ENCODE measurements at places on chromosomes 11 and 22.

GRCh38 chr11:10394229-10395101 is 60.6 kb upstream of the AMPD3 start:
- ATAC-seq = peak; percentile 35

DNA sequence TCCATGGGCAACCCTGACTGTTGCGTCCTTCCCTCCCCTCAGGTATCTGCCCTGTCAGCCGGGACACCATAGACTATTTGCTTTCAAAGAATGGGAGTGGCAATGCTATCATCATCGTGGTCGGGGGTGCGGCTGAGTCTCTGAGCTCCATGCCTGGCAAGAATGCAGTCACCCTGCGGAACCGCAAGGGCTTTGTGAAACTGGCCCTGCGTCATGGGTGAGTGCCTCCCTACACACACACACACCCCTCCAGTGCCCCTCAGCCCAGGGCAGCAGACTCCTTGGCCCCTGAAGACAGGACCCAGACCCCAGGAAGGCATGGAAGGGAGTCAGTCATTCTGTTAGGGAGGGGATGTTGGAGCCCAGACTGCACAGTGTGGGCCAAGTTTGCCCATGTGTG is 17.9 kb upstream of the UVRAG start:
- ATAC-seq = no peak

GRCh38 chr11:35916270-35916669 is 27.6 kb upstream of the LDLRAD3 start:
- no peak for ATAC-seq

GRCh38 chr22:41512421-41513194 is 31.7 kb downstream of the POLR3H start:
- ATAC-seq = peak; percentile 46

GRCh38 chr11:86288776-86289507 is 13.1 kb upstream of the HIKESHI start:
- ATAC-seq = no peak

DNA sequence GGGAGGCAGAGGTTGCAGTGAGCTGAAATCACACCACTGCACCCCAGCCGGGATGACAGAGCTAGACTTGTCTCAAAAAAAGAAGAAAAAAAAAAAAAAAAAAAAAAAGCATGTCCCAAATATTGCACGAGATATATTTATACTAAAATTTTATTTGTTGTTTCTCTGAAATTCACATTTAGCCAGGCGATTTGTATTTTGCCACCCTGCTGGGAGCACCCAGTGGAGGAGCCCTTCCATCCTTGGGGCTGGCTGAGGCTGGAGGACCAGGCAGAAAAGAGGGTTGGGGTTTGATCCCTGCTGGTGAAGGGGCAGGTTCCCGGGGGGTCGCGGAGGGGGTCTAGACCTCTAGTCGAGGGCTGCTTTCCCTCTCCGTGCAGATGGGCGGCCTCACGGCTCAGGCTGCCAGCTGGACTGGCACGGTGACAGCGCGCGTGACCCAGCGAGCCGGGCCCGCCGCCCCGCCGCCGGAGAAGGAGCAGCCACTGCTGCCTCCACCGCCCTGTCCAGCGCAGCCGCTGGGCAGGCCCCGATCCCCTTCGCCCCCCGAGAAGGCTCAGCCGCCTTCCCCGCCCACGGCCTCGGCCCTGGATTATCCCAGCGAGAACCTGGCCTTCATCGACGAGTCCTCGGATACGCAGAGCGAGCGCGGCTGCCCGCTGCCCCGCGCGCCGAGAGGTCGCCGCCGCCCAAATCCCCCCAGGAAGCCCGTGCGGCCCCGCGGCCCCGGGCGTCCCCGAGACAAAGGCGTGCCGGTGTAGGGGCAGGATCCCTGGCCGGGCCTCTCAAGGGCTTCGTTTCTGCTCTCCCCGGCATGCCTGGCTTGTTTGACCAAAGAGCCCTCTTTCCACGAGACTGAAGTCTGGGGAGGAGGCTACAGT is 952 bp upstream of the CATSPERZ start:
- peak; percentile 31 for ATAC-seq

DNA sequence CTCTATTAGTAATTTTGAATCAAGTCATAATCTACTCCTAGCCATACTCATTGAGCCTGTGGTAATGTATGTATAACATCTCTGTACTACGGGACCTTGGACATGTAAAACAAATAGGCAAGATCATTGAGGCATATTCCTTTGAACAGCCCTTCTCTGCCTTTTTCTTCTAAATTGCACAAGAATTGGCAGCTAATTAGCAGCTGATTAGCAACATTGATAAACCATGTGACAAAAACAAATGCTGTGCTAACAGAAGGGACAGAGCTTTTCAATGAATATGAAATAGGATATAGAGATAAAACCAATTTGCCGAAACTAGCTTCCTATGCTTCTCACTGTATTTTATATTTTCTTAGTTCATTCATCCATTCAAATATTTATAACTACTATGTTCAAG is 1474.2 kb downstream of the FAM181B start:
- ATAC-seq = no peak

GRCh38 chr11:1922481-1923081 is 3.1 kb downstream of the TNNT3 start:
- ATAC-seq = no peak

- ATAC-seq = no peak
These were observed 74.4 kb upstream of the NTM start for GRCh38 chr11:131295986-131296385.

DNA sequence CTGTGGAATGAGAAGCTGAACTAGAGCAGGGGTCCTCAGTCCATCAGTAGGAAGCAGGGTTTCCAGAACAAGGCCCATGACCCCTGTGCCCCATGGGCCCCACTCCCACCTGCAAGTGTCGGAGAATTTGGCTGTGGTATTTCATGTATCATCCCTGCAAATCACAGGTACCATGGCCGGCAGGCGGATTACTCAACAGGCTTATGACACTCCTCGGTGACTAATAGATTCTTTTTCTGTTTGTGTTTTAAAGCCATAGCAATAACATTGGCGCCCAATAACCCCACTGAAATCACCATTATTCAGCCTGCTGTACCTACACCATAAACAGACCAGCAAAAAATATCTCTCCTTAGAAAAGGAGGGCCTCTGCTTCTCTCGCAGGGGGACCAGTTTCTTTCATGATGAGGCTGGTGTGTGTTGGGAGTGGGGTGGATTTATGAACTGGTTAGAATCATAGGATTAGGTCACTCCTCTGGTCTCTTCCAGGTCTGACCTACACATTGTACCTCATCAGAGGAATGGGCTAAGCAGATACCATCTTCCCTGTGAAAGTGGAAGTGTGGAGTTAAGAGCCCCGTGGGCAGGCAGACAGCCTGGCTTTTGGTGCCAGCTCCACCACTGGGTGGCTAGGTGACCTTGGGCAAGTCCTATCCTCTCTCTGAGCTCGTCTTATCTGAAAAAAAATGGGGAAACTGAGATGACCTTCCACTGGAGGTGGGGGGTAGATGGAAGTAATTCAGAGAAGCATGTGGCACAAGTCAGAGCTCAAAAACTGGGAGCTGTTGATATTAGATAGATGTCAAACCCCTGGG is 60.2 kb upstream of the WNT11 start:
- ATAC-seq = no peak

All from motor neuron (in vitro differentiated cells).